ENCODE measurements at places on chromosomes 12 and 14.
A peak's percentile ranks its signal among the peaks of the same experiment; 100 is the strongest.

DNA sequence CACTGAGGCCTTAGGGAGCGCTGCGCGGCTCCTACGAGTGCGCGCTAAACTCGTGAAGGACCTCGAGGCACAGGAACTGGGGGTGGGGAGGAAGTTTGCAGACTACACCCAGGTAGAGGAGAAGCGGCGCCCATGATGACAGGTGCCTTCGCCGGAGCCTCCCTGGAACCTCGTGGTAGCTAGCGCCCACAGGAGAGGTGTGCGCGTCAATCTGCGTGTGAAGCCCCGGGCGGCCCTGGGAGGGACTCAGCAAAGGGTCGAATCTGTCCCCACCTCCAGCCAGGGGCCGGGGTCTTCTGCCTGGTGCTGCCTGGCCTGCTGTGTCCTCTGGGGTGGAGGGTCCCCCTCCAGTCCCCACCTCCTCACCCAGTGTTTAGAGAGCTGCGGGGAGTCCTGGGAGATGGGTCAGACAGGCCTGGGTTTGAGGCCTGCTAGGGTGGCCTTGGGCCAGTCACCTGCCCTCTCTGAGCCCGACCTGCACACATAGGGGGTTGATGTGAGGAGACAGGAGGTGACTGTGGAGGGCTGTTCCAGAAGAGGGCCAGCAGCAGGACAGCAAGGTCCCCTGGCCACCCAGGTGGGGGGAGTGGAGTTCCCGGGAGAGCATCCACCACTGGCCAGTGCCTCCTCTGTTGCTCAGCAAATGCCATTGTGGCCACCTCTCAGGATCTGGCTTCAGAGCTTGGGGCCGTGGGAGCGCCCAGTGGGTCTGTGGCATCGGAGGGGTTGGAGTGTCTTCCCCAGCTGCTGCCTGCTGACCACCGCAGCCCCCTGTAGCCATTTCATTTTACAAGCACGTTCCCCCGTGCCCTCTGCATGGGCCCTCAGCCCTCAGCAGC lies 20.2 kb upstream of the KIF26A start:
- no peak for DNase-seq

GRCh38 chr14:76314521-76315034 lies 61.4 kb upstream of the ESRRB start:
- DNase-seq: no peak

- DNase-seq: no peak
Measured at GRCh38 chr14:67524634-67524963, 8.5 kb upstream of the PLEKHH1 start.

DNA sequence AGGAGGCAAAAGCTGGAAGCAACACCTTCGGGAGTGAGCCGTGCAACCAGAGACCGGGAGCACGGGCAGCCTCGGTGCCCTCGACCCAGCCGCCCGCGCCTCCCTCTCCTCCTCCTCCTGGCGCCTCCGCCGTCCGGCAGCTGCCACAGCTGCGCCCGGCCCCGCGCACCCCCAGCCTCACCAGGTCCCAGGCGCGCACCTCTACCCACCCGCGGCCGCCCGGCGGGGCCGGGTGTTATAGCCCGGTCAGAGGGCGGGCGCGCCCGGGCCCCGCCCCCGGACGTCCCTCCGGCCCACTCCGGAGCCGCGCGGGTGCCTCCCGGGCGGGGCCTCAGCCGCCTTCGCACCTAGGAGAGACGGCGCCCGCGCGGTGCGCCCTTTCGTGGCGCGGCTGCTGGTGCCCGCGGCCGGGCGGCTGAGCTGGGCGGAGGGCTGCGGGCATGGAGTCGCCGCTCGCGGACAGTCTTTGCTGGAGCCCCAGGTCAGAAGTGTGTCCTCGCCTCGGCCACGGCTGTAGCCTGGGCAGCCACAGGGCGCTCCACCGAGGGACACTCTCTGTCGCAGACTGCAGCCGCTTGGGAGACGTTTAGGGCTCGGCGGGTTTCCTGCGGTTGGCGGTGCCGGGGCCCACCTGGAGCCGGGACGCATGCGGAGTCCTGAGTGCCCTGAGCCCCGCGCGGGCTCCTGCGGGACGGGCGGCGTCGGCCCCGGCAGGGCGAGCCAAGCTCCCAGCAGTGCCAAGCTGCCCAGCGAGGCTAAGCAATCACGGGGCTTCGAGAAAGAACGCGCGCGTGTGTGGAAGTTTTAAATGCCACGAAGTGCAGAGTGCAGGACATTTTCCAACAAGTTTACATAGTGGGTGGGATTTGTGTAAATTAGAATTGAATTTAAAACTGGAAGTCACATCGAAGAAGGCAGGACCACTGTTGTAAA lies at the start of gene CPM:
CPM (minus strand) TSS at position 211 of the 933 bp plus-strand sequence. CDS start 334 bp downstream, outside the sequence.
- peak; percentile 46 for DNase-seq

DNA sequence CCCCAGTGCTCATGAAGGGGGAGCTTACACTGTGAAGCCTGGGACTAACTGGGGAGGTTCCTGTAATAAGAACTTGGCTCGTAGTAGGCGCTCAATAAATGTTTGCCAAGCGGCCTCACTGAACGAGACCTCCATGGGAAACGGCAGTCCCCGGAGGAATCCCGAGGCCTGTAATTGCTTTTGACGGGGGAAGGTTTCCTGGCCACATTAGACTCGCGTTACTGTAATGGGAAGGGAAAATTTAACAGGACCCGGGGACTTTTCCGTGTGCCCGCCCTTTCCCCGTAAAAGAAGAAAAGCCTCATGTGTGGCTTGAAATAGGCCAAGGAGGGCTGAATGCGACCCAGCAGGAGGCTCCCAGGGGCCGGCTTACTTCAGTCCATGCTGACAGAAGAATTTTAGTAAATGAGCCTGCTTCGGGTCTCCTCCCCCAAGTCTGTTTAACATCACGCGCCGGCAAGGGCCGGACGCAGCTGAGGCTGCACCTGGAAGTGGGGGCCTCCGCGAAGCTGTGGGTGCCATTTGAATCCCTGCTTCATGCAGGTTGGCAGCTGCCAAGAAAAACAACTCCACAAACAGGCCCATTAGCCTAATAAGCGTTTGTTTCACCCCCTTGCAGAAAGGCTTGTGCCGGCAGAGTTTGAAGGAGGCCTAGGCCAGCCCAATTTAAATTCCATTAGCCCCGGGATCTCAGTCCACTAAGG lies 39.8 kb upstream of the PWP1 start:
- DNase-seq: no peak

DNA sequence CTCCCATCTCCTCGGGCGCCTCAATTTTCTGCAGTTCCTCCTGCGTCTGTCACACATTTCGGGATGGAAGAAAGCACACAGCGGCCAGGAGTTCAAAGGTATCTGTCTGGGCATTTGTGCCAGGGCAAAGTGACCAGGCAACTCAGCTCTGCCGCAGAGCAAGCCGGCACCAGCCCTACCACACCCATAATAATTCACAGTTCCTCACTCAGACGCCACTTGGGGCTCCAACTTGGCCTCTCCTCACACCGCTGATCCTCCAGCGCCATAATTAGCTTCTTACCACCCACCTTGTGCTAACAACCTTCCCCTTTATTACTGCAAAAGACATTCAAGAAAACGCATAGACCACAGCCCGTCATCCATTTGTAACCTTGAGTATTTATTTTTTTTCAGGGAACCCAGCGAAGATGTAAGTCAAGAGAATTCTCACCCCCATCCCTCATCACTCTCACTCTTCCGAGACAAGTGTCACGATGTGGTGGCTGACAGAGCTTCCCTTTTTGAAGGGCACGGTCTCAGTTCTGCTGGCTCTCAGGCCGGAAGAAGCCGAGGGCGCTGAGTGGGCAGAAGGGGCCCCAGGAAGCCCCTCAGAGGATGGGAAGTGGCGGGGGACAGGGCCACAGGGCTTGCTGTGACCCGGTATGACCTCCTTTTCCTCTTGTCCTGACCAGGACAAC lies 25.2 kb upstream of the NCOR2 start:
- DNase-seq: no peak

DNA sequence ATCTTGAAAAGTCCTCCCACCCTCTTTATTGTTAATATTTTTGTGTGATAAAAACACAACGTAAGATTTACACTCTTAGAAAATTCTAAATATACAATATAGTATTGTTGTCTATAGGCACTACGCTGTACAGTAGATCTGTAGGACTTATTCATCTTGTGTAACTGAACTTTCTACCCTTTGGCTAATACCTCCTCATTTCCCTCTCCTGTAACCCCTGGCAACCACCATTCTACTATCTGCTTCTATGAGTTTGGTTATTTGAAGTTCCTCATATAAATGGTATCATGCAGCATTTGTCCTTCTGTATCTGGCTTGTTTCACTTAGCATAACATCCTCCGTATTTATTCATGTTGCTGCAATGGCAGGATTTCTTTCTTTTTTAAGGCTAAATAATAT lies 5.2 kb upstream of the CLEC9A start:
- DNase-seq: no peak

All from dorsolateral prefrontal cortex (tissue), 122 donors.